ENCODE measurements at places on chromosomes 4 and X.

DNA sequence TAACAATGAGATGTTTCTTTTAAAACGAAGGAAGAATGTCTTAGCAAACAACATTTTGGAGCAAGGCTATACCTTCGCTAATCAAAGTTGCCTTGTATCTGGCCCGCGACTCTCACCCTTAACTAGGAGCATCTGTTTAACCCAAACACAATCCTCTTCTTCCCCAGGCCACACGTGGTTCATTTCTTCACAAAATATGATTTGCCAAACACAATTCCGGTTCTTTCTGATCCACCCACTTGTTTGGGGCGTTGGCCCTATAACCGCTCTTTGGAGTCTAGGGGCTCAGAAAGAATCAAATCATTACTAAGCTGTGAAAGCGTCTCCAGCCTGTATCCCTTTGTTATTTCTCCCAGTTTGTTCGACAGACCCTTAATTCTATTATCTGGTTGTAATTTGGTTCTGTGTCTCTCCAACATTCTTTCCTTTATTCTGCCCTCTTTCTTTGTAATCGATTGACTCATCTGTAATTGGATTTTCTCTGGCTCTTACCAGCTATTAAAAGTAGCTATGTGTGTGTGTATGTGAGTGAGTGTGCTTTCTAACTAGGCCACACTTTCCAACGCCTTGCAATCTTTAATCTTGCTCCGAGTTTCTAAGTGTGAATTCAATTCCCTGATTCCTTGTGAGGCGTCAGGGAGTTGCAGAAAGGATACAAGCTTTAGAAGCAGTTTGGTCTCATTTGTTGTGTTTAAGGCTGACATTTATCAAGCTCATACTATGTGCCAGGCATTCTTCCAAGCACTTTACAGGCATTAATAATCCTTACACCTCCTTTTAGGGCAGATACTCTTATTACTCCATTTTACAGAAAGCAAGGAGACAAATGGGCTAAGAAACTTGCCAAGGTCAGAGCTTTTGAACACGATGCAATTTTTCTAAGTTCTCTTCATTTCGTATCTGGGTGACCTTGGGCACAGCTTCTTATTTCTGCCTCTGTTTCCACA is 138.6 kb upstream of the CPEB2 start:
- DNase-seq = no peak

DNA sequence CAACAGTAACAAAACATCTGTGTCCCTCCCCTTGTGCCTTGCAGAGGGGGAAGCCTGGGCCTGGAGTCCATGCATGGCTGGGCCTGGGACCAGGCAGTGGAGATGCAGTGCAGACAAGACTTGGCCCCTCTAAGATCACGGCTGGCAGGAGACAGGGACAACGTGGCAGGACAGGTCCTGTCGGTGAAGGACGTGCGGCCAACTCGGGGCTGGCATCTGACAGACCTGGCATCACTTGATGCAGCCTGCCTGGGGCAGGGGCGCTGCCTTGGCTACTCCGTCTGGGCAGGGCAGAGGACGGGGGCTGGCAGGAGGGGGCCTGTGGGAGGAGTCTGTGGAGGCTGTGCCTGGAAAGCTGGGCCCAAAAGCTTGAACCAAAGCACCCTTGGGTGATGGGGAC is 112.1 kb downstream of the CPZ start:
- DNase-seq = no peak

GRCh38 chr4:20512033-20512792 is 188.0 kb upstream of the PACRGL start:
- no peak for DNase-seq

- DNase-seq = no peak
Measured at GRCh38 chrX:104435249-104435648, 130.8 kb upstream of the IL1RAPL2 start.

DNA sequence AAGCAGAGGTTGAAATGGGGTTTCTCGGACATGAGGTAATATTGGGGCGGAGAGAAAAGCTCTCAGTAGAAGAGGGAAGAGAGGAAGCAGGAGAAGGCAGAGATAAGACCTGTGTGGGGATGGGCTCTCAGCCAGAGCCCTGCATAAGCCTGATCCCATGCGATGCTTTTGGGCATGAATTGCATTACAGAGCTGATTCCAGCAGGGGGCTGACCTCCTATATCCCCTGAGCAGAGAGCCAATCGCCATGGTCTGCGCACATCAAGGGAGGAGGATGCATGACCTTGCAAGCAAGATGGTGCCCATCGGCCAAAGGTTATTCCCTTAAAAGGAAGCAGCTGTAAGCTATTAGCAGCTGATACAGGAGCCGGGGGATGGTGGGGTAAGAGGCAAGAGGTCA is 7.6 kb downstream of the ANOS1 start:
- DNase-seq = no peak

DNA sequence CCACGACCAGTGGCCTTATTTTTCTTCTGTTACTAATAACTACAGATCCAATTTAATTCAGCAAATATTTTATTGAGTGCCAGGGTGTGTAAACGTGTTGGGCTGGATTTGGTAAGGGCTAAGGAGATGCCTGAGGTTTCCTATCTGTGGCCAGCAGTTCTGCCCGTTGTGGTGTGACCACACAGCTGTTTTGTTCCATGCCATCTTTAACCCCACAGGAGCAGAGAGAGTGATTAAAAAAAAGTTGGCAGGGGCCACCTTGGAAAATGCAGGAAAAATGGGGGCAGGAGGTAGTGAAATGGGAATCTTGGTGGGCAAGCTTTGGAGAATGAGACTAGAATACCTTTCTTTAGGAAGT is 1.1 kb downstream of the PLAC8 start:
- no peak for DNase-seq

DNA sequence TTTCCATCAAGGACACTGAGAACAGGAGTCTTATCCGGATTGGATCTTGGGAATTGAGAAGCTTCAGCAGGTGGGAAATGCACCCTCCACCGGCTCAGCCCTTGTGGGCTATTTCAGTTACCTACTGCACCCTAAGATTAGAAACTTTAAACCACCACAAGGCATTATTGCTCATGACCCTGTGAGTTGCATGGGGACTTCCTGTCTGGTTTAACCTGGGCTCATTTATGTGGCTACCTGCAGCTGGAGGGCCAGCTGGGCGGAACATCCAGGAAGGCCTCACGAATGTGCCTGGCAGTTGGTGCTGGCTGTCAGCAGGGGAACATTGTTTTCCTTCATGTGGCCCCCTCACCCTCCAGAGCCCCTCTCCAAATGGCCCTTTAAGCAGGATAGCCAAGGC is 164.1 kb downstream of the DEFB131A start:
- DNase-seq = no peak

DNA sequence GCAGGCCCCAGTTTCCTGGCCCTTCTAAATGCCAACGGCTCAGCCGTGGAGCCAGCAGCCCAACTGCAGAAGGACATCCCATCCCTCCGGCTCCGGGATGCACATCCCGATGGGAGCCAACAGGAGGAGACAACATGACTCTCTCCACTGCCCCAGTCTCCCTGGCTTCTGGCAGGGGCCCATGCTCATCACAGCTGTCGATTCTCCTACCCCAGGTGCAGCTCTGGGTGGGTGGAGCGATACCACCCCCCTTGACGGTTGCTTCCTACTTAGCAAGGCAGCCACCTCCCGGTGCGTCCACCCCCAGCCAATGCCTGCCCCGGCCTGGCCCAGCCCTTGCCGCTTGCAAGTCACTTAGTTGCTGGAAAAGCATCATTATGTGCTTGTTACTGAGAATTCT is 19.5 kb downstream of the ZNF275 start:
- no peak for DNase-seq

DNA sequence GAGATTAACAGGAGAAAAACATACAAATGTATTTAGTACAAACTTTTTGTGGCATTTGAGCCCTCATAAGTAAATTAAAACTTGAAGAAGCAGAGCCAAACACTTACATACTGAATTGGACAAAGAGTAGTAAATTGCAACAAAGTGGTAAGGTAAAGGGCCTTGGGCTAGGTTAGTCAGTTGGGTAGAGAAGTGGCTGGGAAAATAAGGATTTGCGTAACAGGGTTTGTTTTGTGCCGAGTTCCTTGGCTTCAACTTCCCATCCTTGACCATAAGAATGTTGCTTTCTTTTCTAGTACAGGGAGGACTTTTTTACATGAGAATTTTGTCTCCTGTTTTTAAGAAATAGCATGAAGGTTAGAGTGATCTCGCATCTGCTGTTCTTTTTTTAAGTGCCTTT is 33.3 kb upstream of the DSPP start:
- DNase-seq = no peak

GRCh38 chr4:108110450-108110849 is 58.3 kb downstream of the LEF1 start:
- DNase-seq = no peak

DNA sequence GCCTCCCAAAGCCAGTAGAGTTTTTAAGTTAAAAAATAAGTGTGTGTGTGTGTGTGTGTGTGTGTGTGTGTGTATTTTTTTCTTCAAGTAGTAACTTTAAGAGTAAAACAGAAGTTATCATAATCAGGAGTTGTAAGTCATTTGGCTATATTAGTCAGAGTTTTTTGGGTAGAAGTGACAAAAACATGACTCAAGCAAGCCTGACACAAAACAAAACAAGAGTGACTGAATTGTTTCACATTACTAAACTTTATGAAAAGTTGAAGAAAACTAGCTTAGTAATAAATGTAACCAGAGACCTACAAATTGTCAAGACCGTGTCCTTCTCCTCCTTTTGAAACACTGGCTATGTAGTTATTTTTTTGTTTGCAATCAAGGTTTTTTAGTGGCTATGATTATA is 738.0 kb upstream of the PITX2 start:
- no peak for DNase-seq

GRCh38 chr4:113820108-113820507 is 58.6 kb upstream of the CAMK2D start:
- no peak for DNase-seq

DNA sequence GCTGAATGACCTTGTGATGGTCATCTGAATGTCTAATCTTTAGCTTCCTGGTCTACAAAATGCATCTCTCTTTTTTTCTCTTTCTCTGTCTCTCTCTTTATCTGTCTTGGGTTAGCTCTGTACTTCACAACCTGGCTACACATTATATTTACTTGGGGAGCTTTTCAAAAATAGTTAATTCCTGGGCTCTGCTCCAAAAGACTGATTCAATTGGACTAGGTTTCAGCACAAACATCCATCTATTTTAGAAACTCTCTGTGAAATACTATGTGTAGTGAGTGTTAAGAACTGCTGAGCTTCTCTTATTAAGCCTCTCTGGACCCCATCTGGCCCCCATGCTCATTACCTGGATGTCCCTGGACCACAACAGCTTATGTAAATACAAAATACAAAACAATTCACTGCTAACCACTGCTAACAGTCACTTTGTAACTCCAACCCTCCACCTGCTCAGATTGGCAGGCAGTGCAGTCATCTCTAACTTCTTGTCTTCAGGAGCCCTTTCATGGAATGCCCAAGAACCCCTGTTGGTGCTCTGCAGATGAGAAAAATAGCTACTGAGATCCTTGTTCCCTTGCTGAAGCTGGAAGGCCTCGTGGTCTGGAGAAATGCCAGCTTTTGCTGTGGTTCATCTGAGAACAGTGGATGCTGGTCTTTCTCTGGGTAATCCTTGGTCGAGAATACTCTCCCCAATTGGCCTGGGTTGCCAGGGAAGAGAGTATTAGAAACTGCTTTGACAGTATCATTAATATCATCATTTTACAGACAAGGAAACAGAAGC is 14.8 kb upstream of the BOD1L1 start:
- no peak for DNase-seq

DNA sequence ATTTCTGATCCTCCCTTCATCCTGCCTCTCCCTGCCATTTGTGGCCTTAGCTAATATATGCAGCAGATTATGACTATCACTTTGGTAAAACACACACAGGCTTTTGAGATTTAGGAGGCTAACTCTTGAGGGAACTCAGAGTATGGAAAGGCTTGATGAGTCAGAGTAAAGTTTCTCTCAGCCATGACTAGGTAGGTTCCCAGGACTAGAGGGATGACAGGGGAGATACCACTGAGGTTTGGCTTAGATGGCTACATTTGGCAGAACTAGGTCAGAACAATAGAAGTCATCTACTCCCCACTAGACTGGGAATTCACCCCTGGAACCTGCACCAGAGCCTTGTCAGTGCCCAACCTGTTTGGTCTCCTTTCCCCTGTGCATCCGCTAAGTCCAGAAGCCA is 585.7 kb downstream of the TLL1 start:
- no peak for DNase-seq

GRCh38 chr4:108877821-108878220 is 115.0 kb upstream of the ETNPPL start:
- no peak for DNase-seq

DNA sequence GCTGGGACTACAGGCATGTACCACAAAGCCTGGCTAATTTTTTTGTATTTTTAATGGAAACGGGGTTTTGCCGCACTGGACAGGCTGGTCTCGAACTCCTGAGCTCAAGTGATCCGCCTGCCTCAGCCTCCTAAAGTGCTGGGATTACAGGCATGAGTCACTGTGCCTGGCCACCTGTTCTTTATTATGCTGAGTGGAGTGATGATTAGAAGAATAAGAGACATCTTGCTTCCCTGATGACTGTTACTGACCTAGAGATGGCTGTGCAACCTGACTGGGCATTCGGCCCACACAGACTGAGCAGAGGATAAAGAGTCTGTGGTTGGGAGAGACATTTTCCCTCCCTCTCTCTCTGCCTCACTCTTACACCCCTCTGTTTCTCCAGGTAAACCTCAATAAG is 56.7 kb downstream of the SPINK2 start:
- DNase-seq = no peak

- DNase-seq = no peak
Measured at GRCh38 chr4:180314972-180315371, 1928.2 kb upstream of the TENM3 start.

GRCh38 chr4:74714611-74715130 is 79.7 kb downstream of the BTC start:
- no peak for DNase-seq

GRCh38 chr4:125994024-125994423 is 679.3 kb downstream of the FAT4 start:
- no peak for DNase-seq

GRCh38 chrX:137194164-137194563 is 160.4 kb upstream of the GPR101 start:
- no peak for DNase-seq

- DNase-seq = no peak
Measured at GRCh38 chr4:87570290-87570805, 38.0 kb upstream of the DSPP start.

DNA sequence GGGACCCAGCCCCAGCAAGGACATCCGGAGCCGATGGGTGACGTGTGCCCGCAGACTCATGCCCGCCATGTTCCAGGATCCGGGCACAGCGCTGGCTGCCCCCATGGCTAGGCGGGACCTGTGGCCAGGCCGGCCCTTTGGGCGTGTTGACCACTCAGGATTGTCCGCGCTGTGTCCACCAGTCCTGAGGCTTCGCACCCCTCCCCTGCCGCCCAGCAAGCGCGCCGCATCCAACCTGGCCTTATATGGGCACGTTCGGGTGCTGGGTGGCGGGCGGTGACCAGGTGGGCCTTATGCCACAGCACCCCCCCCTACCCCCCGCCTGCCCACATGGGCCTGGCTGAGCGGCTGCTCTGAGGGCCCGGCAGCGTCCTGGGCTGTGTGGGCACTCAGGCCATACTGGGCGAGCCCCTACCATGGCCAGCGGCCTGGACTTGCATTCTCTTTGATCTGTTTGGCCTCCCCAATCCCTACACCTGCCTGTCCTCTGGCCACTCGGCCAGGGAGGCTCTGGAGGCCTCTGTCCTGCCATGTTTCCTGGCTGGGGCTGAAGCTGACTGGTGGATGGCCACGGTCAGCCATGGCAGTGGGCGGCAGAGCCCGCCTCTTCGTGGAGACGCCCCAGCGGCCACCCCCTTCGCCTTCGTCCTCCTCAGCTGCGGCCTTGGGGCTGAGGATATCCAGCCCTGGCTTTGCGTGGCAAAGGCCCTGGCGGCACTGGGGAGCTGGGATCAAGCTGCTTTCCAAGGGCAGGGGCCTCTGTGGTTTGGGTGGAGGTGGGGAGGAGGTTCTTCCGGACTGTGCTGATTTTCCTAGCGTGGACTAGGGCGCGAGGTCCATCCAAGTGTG is 2.0 kb downstream of the FGFRL1 start:
- DNase-seq = no peak

All from thoracic aorta (tissue), 2 donors.